Esophagus muscularis mucosa (tissue), 4 donors: ENCODE measurements at places on chromosomes 4 and X. TPM values are rescaled to one million over a fixed set of nuclear protein-coding genes. Genes with fewer than 3 reads are reported as not detected.
A peak's percentile ranks its signal among the peaks of the same experiment; 100 is the strongest.

Gene TEX13C
- total RNA-seq = not detected

Gene HOPX
- 5.4 TPM for total RNA-seq

Gene CT45A10
- not detected for total RNA-seq

Gene MID1IP1
- total RNA-seq = 77.9 TPM

Gene ATOH1
- total RNA-seq = not detected

Gene STATH
- total RNA-seq = not detected

Gene NLGN4X
- 8.2 TPM for total RNA-seq

Gene SFRP2
- total RNA-seq = 38.2 TPM

DNA sequence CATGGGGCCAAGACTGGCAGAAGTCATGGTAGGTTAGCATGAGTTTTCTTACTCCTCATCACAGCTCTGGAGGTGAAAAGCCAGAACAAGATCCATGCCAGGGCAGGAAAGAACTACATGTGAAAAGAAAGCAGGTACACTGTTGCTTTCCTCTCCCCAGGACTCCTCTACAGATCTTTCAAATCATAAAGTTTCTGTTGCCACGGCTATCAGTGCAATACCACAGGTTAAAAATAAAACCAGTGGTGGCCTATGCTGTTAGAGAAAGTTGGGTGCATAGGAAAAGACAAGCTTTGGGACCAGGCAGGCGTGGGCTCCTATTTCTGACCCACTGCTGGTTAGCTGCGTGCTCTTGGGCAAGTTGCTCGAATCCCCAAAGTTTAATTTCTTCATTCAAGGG is 81.4 kb downstream of the SH3RF1 start:
- no peak overlapping the region for H3K27ac ChIP-seq
- DNase-seq = no peak
- no peaks in the 10 kb centered on the region for H3K4me1 ChIP-seq
- H3K27me3 ChIP-seq = no peaks in the 10 kb centered on the region

DNA sequence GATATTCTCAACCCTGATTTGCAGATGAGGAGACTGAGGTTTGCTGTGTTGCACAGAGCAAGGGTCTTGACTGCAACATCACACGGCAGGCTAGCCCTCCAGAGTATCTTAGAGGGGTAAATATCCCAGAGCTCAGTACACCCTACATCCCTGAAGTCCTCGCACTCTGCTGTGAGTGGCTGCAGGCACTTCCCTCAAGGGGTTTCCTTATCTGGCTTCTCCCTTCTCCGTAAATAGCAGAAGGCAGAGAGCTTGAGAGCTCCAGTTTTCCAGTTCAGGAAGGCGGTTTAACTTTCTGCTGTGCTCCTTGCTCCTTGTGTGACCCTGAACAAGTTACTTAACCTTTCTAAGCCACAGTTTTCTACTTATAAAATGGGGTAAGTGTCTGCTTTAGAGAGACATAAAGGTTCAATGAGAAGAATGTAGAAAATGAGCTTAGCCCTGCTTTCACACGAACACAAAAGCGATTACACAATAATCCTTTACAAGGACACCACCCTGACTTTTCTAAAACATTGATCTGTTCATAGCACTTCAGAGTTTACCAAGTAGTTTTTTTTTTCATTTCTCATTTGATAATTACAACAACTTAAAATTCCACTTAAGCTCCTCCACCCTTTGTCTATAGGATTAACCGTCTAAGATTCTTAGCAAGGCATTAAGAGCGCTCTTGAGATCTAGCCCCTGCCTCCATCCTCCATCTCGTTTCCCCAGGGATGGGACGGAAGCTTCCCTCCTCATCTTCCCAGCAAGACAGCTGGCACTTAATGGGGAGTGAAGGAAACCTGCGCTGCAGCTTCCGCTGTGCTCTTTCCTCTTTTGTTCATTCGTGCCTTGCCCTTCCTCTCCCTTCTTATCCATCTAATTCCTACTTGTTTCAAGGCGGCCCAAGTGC is 68.4 kb downstream of the TAPT1 start:
- peaks cover 11% of the 10 kb centered on the region for H3K36me3 ChIP-seq
- H3K4me3 ChIP-seq = no peak overlapping the region
- H3K27me3 ChIP-seq = no peaks in the 10 kb centered on the region
- peaks cover 5% of the 10 kb centered on the region for H3K4me1 ChIP-seq
- DNase-seq = no peak
- H3K27ac ChIP-seq = no peak overlapping the region

GRCh38 chr4:145935253-145936141 is 3.1 kb downstream of the ZNF827 start:
- no peaks in the 10 kb centered on the region for H3K27me3 ChIP-seq
- H3K4me1 ChIP-seq = peaks cover 47% of the 10 kb centered on the region
- no peaks in the 10 kb centered on the region for H3K36me3 ChIP-seq
- no peak for DNase-seq

GRCh38 chr4:23484689-23485088 is 405.2 kb downstream of the PPARGC1A start:
- H3K27me3 ChIP-seq = no peaks in the 10 kb centered on the region
- no peak for DNase-seq
- H3K36me3 ChIP-seq = no peaks in the 10 kb centered on the region
- peaks cover 21% of the 10 kb centered on the region for H3K4me1 ChIP-seq
- H3K27ac ChIP-seq = peak overlapping the region; percentile 37

DNA sequence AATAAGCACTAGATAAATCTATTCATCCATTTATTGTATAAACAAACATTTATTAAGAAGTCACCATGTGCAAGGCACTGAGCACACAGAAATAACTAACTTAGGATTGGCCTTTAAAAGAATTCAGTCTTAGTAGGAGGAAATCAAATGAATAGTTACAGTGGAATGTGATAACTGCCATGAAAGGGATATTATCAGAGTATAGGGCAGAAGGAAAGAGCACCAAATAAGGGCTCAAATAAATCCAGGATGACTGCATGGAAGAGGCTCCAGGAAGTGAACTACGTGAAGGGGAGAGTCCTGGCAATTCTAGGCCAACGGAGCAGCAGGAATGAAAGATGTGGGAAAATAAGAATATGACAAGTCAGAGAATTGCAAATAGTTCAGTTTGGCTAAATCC is 406.0 kb downstream of the INPP4B start:
- no peaks in the 10 kb centered on the region for H3K36me3 ChIP-seq
- H3K4me3 ChIP-seq = no peak overlapping the region
- no peaks in the 10 kb centered on the region for H3K27me3 ChIP-seq
- no peaks in the 10 kb centered on the region for H3K4me1 ChIP-seq

GRCh38 chr4:122341886-122342285 is 36.9 kb upstream of the ADAD1 start:
- H3K27ac ChIP-seq = no peak overlapping the region
- peaks cover 41% of the 10 kb centered on the region for H3K36me3 ChIP-seq
- no peaks in the 10 kb centered on the region for H3K27me3 ChIP-seq

GRCh38 chr4:386708-387105 is 49.1 kb downstream of the ZNF141 start:
- no peaks in the 10 kb centered on the region for H3K4me1 ChIP-seq
- no peak for DNase-seq
- H3K4me3 ChIP-seq = no peak overlapping the region
- no peaks in the 10 kb centered on the region for H3K36me3 ChIP-seq
- no peak overlapping the region for H3K27ac ChIP-seq
- no peaks in the 10 kb centered on the region for H3K27me3 ChIP-seq

GRCh38 chrX:100081503-100081902 is 328.6 kb downstream of the PCDH19 start:
- no peak overlapping the region for H3K4me3 ChIP-seq
- H3K27ac ChIP-seq = no peak overlapping the region
- no peak for DNase-seq
- no peaks in the 10 kb centered on the region for H3K36me3 ChIP-seq
- H3K27me3 ChIP-seq = no peaks in the 10 kb centered on the region
- no peaks in the 10 kb centered on the region for H3K4me1 ChIP-seq

DNA sequence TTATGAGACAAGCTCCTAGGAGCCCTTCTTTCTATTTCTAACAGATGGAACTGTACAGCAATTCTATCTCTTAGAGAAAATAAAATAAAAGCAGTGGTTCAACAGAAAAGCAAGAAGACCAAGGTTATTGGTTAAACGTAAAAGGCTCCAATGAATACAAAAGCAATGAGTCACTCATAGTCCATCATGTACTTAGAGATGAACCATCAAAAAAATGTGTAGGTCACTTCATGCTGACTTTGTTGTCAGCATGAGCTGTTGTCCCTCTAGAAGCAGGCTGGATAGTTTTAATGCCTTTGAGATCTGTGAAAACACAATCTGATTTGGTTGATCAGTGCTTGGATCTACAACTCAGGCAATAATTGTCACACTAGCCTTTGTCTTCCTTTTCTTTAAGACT is 378.6 kb upstream of the ANXA10 start:
- H3K27me3 ChIP-seq = no peaks in the 10 kb centered on the region
- H3K4me1 ChIP-seq = no peaks in the 10 kb centered on the region
- H3K36me3 ChIP-seq = no peaks in the 10 kb centered on the region
- DNase-seq = no peak

GRCh38 chr4:20895208-20895607 is 194.9 kb downstream of the PACRGL start:
- no peak for DNase-seq
- H3K4me1 ChIP-seq = no peaks in the 10 kb centered on the region
- no peak overlapping the region for H3K4me3 ChIP-seq
- H3K36me3 ChIP-seq = no peaks in the 10 kb centered on the region
- H3K27me3 ChIP-seq = no peaks in the 10 kb centered on the region
- no peak overlapping the region for H3K27ac ChIP-seq

GRCh38 chrX:38970845-38971244 is 169.6 kb downstream of the MID1IP1 start:
- H3K27me3 ChIP-seq = no peaks in the 10 kb centered on the region
- H3K4me3 ChIP-seq = no peak overlapping the region
- no peak for DNase-seq
- no peaks in the 10 kb centered on the region for H3K36me3 ChIP-seq
- no peaks in the 10 kb centered on the region for H3K4me1 ChIP-seq

DNA sequence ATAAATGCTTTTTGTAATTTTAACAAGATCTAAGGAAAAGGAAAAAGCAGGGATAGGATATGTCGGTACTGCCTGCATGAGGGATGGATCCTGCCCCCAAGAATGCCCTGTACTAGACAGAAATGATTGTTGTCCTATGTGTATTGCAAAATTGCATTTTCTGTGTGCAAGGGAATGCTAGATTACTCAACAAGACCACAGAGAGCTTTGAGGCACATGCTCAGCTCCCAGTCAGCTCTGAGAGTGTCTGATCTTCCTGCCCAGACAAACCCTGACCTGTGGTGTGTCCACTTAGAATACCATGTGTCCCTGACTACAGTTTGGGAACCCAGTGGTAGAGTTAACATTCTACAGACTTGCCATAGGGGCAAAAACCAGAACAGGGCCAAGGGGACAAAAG is 129.2 kb upstream of the PAK3 start:
- H3K4me1 ChIP-seq = no peaks in the 10 kb centered on the region
- H3K27me3 ChIP-seq = no peaks in the 10 kb centered on the region
- no peaks in the 10 kb centered on the region for H3K36me3 ChIP-seq
- DNase-seq = no peak
- H3K4me3 ChIP-seq = no peak overlapping the region

- H3K4me3 ChIP-seq = no peak overlapping the region
- H3K27ac ChIP-seq = peak overlapping the region; percentile 34
- DNase-seq = no peak
- H3K4me1 ChIP-seq = peaks cover 3% of the 10 kb centered on the region
- H3K27me3 ChIP-seq = no peaks in the 10 kb centered on the region
These were observed 15.3 kb downstream of the CTAG1B start for GRCh38 chrX:154603438-154604430.

- H3K36me3 ChIP-seq = no peaks in the 10 kb centered on the region
- no peak overlapping the region for H3K4me3 ChIP-seq
- no peak for DNase-seq
- no peak overlapping the region for H3K27ac ChIP-seq
- no peaks in the 10 kb centered on the region for H3K27me3 ChIP-seq
These were observed 169.9 kb downstream of the DCK start for GRCh38 chr4:71163317-71163716.

GRCh38 chr4:147864607-147865006 is 132.7 kb downstream of the ARHGAP10 start:
- peaks cover 43% of the 10 kb centered on the region for H3K4me1 ChIP-seq
- H3K27me3 ChIP-seq = no peaks in the 10 kb centered on the region
- DNase-seq = no peak
- peaks cover 46% of the 10 kb centered on the region for H3K36me3 ChIP-seq

GRCh38 chr4:169115897-169116254 is 105.8 kb upstream of the CBR4 start:
- H3K4me3 ChIP-seq = no peak overlapping the region
- no peaks in the 10 kb centered on the region for H3K27me3 ChIP-seq
- no peaks in the 10 kb centered on the region for H3K4me1 ChIP-seq
- no peak for DNase-seq
- H3K36me3 ChIP-seq = peaks cover 38% of the 10 kb centered on the region

DNA sequence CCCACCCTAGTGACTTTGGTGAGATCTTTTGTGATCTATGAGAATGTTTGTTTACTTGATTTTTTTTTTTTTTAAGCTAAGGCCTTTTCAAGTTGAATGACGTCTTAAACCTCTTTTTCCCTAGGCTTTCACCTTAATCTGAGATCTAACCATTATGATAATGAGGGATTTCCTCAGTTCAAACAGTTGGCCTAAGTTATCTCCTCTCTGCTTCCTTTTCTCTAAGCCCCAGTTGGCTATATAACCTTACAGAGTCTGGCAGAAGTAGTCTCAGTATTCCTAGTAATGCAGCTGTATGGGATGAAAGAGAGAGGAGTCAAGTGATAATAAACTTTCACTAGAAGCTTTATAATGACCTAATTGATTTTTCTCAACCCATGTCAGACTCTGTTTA is 99.0 kb downstream of the STIM2 start:
- H3K4me1 ChIP-seq = peaks cover 7% of the 10 kb centered on the region
- no peaks in the 10 kb centered on the region for H3K27me3 ChIP-seq
- no peaks in the 10 kb centered on the region for H3K36me3 ChIP-seq
- H3K4me3 ChIP-seq = no peak overlapping the region

- no peaks in the 10 kb centered on the region for H3K36me3 ChIP-seq
- H3K27me3 ChIP-seq = no peaks in the 10 kb centered on the region
- H3K4me3 ChIP-seq = no peak overlapping the region
- no peak overlapping the region for H3K27ac ChIP-seq
- no peaks in the 10 kb centered on the region for H3K4me1 ChIP-seq
These were observed 185.0 kb upstream of the FAM241A start for GRCh38 chr4:111960241-111960667.

GRCh38 chr4:125891597-125892258 is 577.0 kb downstream of the FAT4 start:
- H3K27me3 ChIP-seq = no peaks in the 10 kb centered on the region
- no peaks in the 10 kb centered on the region for H3K36me3 ChIP-seq
- no peak for DNase-seq
- no peaks in the 10 kb centered on the region for H3K4me1 ChIP-seq
- H3K4me3 ChIP-seq = no peak overlapping the region

GRCh38 chrX:38126179-38126578 is 94.5 kb downstream of the SRPX start:
- H3K27me3 ChIP-seq = no peaks in the 10 kb centered on the region
- no peaks in the 10 kb centered on the region for H3K36me3 ChIP-seq
- no peak for DNase-seq
- H3K4me1 ChIP-seq = no peaks in the 10 kb centered on the region
- no peak overlapping the region for H3K27ac ChIP-seq

GRCh38 chr4:99843413-99843812 is 26.8 kb downstream of the DAPP1 start:
- no peak overlapping the region for H3K27ac ChIP-seq
- no peaks in the 10 kb centered on the region for H3K36me3 ChIP-seq
- peaks cover 12% of the 10 kb centered on the region for H3K4me1 ChIP-seq
- no peaks in the 10 kb centered on the region for H3K27me3 ChIP-seq
- no peak for DNase-seq
